Activated CD4-positive, alpha-beta T cell treated with anti-CD3 and anti-CD28 coated beads, Interleukin-2, amount 50 U/mL, for 4 hours (primary cell): ENCODE measurements at places on chromosomes 16 and 17.
A peak's percentile ranks its signal among the peaks of the same experiment; 100 is the strongest.

- DNase-seq: no peak
These were observed 10.8 kb downstream of the ARL2BP start for GRCh38 chr16:57255686-57256415.

DNA sequence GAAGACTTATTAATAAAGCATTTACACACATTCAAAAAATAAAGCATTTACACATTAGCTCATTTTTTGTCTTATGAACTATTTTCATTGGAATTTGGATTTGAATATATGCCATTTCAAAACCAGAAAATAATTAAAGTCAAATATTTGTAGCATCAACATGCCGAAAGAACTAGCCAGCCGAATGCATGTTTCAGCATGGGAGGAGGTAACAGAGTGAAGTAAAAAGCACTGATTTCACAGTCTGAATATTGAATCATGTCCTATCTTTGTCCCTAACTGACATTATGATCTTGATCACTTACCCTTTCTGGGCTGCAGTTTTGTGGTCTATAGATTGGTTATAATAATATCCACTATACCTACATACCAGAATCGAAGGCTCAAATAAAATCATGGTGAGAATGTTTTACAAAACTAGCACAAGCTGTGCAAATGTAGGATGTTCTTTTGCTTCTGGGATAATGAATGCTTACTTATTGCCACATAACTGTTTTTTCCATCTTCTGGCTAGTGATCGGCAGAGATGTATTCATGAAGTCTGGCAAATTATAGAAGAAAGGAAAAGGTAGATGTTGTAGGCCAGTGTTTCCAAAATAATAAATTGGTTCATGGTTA lies 84.7 kb downstream of the TUBD1 start:
- DNase-seq: no peak

- DNase-seq: no peak
These were observed 24.0 kb upstream of the GINS2 start for GRCh38 chr16:85712801-85713200.

- no peak for DNase-seq
These were observed 40.4 kb upstream of the C16orf78 start for GRCh38 chr16:49333259-49333597.

GRCh38 chr17:7027335-7027734 lies 4.5 kb downstream of the BCL6B start:
- no peak for DNase-seq

GRCh38 chr16:1493746-1494094 lies 560 bp downstream of the TELO2 start:
- no peak for DNase-seq

DNA sequence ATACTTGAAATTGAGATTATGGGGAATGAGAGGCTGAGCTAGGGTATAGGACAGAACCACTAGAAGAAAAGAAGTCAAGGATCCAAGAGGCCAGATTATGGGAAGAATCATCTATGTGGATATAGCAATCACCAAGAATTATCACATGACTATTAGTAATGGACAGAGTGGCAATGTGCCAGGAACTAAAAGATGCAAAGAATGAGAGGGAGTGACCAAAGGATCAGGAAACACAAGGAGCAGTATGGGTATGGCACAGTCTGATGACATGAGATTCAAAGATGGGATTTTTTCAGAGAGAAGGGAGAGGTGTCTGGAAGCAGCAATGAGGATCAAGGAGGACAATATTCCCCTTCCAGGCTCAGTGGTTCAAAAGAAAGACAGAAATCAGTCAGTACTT lies 212.2 kb downstream of the AATF start:
- no peak for DNase-seq

- DNase-seq: no peak
These were observed 37.1 kb downstream of the MPRIP start for GRCh38 chr17:17079336-17079735.

- peak; percentile 43 for DNase-seq
These were observed 43.6 kb downstream of the NOS2 start for GRCh38 chr17:27756467-27757371.

DNA sequence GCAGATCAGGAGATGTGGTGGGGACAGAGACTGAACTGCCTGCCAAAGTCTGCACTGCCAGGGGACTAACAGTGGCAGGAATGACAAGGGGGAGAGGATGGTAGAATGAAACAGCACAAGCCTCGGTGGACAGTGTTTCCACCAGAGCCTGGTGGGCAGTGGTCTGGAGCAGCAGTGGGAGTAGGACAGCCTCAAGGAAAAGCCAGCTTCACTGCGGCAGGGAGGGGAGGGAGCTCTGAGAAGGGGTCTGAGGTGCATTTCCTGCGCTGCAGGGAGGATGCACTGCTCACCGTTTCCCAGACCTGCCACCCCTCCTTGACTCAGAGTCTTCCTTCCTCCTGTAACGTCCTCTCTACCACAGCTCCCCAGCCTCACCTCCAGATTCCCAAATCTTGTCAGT lies 33.8 kb downstream of the MARCHF10 start:
- DNase-seq: no peak

DNA sequence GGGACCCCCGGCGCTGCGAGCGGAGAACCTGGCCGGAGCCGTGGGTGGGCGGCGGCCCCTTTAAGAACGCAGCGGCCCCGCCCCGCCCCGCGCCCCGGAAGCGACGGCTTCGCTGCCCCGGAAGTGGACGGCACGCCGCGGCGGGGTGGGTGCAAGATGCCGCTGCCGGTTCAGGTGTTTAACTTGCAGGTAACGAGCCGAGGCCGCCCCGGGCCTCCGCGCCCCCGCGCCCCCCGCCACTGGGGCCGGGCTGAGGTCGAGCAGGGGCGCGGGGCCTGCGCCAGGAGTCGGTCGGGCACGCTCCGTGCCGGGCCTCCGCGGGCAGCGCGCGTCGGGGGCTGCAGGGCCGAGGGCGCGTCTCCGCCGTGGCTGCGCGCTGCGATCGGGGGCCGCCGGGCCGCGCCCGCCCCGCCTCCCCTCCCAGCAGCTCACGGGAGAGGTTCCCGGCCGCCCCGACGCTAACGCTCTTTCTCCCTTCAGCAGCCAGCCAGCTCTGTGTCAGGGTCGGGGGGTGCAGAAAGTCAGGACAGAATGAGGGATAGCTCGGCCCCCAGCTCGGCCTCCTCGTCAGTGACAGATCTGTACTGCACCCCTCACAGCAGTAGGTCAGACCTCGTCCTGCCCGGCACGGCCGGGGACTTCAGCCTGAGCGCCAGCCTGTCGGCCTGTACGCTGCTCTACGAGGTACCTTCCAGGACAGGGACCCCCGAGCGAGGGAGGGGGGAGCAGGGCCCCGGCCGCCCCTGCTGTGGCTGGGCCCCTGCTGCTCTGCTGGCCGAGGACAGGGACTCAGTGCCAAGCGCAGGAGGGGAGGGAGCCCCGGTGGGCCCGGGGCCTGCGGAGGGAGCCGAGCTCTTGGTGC lies at the start of the genes GPS1 and RFNG:
TSS of gene GPS1 (plus strand) at position 123 of the 862 bp plus-strand sequence. CDS start at position 157, 34 bp downstream.
TSS of gene RFNG (minus strand) at position 36 of the 862 bp plus-strand sequence. CDS start 45 bp downstream, outside the sequence.
- peak; percentile 76 for DNase-seq

GRCh38 chr16:15990902-15991301 lies 41.5 kb downstream of the ABCC1 start:
- DNase-seq: no peak

DNA sequence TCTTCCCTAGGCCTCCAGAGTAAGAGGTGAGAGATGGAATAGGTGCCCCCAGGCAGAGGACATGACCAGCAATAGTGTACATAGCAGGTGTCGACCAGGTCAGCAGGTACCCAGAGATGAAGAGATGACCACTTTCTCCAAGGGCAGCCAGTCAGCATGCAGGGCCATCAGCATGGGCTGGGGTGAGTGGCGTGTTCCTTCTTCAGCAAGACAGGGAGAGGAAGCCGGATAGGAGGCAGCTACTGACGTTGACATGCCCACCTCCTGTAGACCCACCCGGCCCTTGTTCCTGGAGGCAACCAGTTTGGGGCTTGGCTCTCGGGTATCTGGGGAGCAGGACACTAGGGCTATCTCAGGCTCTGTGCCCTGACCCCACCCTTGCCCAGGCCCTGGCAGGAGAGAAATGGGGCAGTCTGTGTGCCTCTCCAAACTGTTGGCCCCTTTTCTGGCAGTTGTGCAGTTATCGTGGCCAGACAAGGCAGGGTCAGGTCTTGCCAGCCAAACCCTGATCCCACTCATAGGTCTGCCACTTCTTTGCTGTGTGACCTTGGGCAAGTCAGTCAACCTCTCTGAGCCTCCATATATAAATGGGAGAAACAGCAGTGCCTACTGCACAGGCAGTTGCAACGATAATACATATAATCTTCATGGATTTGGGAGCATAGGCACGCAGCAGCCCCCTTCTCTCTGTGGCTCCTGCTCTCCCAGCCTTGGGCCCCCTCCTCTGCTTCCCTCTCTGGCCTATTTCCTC lies 1.4 kb upstream of the NDRG4 start:
- no peak for DNase-seq

GRCh38 chr16:28062847-28063521 lies 530 bp downstream of the GSG1L start:
- no peak for DNase-seq

DNA sequence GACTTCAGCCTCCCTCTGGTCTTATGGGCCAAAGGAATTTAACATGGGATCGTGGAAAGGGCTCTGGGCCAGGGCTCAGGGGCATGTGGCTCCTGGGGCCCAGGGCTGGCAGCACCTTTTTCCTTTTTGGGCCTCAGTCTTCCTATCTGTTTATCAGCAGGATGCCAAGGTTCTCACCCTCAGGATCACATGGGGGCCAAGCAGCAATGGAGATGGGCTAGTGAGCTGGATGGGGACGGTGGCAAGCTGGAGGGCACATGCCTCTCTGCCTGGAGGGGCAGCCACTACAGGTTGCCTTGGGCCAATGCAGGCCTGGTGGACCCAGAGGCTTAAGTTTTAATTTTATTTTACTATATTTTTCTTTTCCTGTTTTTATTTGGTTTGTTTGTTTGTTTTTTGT lies 95.4 kb downstream of the CYLD start:
- DNase-seq: no peak

DNA sequence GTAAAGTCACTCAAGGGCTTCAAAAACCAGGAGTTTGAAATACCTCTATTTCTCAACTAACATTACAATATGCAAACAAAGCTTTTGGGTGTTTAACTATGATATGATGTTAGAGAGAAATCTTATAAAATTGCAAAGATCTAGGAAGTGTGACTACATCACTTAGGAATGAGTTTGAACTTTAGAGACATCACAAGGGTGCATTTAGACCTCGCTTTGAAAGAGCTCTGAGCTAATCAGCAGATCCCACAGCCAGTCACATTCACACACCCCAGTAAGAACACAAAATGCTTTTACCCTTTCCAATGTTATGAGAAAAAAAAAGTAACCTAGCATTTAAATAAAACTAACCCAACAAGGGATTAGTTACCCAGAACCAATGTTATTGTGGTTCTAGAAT lies 45.2 kb downstream of the HYDIN start:
- no peak for DNase-seq
